ENCODE measurements at places on chromosomes 7 and 10.

- DNase-seq: no peak
These were observed 210.1 kb downstream of the JCAD start for GRCh38 chr10:29849126-29849833.

DNA sequence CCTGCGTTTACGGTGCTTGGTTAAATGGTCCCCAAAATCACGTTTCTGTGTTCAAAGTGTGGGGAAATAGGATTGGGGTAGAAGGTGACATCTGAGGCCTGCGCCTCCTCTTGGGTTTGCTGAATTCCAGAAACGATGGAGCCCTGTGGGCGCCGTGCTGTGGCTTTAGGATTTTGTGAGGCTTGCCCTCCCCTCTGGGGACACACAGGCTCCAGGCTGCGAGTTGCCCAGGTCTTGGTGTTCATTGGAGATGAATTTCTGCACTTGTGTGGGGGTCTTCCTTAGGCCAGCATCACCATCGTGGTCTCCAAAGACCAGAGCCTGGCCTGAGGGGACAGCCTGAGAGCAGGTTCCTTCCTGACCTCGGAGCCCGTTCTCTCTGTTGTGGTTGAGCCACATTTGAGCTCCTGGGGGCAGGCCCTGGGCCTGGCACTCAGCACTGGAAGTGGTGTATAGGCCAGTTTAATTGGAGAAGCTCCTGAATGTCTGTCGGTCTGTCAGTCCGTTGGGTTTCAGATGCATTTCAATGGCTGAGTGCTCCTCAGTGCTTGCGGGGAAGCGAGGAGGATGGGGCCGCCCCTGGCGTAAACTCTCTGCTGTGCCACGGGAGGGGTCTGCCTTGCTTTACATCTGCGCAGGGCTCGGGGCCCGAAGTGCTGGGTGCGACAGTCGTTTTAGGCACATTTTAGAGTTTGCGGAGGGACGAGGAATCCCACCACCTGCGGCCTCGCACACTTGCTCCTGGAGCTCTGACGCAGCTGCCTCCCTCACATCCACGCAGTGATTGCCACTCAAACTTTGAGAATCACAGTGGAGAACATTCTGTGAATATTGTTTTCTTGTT lies 71.7 kb downstream of the DNAJB6 start:
- DNase-seq: no peak

DNA sequence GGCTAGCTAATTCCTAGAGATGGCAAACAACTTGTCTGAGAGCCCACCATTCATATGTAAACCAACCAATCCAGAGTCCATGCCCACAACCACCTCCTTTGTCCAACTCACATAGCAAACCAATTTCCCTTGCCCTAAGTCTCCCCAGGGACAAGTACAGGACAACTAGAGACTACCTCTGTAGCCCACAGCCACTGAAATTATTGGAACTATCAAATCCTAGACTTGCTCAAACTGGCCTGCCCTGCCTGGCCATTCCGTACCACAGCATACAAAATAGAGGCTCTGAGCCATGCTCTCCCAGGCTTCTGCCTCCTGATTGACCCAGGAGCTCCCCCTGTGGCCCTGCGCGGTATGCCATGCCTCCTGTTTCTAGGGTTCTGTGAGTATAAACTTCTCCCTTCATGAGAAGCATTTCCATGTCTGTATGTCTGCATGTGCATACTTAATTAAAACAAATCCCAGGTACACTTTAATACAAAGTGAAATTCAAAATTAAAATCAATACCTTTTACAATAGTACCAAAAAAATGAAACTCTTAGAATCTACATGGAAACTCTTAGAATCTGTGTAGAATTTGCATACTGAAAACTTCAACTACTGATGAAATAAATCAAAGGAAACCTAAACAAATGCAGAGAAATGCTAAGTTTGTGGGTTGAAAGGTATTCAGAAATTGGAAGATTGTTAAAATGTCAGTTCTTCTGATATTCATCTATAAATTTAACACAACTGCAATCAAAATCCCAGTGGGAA lies 4.0 kb upstream of the HECW1 start:
- DNase-seq: no peak

- DNase-seq: no peak
These were observed 207.2 kb downstream of the PARD3 start for GRCh38 chr10:34607894-34608293.

DNA sequence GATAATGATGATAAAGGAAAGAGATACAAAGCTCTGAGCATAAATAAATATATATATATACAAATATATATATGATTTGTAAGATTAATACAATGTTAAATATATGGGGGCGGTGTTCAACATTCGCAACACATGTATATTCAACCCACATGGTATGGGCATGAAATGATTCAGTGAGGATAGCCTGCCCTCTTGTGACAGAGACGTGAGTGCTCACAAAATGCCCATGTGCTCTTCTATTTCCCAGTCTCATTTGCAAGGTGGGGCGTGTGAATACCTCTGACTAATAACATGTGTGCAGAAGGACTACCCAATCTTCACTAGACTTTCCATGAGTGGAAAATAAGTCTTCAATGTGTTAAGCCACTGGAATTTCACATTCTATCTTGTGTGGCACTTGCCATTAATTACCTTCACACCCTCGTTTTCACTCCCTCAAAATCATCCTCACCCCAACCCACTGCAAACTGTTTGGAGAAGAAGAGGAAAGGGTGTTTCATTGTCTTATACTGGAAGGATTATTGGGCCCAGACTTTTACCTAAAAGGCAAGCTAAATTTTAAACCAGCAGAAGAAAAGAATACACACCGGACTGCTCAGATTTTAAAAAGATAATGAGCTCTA lies 26.9 kb downstream of the ASAH2 start:
- peak; percentile 1 for DNase-seq

- DNase-seq: peak; percentile 31
These were observed 372.5 kb downstream of the SDK1 start for GRCh38 chr7:3673524-3673923.

- DNase-seq: no peak
These were observed 14.9 kb downstream of the ABLIM1 start for GRCh38 chr10:114643158-114643557.

DNA sequence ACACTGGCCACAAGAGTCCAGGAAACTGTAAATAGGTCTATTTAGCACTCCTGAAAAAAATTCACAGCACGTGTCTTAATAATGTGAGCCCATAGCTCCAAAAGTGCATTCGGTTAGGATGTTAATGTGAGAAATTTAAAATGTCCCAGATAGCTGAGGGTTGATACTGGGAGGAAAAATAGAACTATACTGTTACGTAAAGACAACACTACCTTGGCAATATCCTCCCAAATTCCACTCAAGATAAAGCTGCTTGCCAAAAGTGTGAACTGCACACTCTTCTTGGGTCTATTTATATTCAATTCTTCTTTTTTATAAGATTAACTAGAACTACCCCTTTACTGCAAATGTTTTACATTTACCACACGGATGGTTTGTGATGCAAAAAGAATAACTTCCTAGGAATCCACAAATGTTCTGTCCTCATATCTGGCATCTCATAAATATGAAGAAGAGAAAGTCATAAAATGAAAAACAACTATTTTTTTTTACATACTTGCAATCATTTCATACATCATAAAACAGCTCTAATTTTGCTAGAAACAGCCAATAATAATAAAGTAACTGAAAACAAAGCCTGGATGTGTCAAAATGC lies 10.4 kb downstream of the RAB11FIP2 start:
- no peak for DNase-seq

DNA sequence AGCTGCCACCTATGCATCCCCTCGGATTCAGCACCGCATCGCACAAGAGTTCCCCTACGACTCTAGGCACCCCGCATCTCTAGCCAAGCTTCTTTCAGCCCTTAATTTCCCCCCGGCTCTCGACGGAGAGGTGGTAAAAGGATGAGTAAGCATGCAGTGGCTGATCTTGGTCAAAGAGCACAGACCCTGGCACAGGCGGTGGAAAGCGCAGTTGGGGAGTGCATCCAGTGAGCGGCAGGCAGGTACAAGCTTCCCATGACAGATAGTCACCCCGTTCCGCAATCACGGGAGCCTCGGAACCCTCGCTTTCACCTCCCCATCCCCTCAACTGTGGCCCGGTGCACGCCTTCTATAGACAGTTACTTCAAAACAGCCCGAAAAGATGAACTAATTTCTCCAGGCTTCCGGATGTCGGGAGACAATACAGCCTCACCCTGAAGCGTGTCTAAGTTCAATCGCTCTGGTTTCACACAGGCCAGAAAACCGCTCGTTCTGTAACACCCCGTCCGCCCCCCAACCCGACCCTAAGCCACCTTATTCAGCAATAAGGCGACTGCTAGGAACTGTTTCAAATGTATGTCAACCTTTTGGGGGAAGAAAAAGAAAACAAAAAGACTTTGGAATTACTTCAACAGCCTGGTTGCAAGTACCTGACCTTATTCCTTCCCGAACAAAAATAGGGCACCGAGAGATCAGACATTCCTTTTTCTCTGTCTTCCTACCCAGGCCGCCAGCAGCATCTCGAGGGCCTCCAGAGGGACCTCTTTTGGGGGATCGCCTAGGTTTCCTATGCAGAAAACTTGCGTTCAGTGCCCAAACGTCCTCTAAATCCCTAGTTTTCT lies 1.4 kb downstream of the RHEB start:
- DNase-seq: peak; percentile 43
